ENCODE measurements at places on chromosomes 3 and 15.

DNA sequence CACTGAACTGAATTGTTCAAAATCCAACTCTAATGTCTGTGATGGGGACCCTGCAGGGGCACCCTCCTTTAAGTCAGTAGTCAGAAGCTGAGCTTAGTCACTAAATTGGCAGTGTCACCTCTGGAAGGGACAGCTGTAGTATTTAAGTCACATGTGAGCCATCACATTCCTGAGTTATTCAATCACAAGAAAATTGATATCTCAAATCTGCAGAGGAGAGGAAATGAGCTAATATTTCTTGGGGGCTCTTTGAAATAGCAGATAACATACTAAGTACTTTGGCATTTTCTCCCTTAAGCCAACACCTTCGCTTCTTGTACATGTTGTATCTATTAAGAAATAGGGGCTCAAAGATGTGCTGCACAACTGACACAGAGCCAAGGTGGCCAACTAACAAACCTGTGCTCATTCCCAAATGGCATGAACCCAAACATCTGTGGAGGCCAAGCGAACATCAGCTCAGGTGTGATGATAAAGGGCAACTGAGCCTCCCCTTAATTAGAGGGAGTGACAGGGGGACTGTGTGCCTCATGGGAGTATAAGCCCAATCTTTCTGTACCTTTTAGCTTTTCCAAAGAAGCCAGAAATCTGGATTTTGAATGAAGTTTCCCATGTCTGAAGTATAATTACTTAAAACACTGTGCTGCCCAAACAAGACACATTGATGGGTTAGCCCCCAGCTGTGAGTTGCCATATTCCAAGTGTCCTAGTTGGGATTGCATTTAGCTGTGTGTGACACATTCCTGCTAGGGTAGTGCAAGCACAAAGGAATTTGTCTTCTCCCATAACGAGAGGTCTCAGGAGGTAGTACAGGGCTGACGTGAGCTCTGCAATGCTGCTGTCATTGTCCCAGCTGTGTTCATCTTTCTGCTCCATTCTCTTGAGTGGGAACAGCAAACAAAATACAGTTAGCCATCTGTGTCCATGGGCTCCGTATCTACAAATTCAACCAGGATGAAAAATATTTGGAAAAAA is 63.3 kb downstream of the ABHD5 start:
- DNase-seq = no peak

DNA sequence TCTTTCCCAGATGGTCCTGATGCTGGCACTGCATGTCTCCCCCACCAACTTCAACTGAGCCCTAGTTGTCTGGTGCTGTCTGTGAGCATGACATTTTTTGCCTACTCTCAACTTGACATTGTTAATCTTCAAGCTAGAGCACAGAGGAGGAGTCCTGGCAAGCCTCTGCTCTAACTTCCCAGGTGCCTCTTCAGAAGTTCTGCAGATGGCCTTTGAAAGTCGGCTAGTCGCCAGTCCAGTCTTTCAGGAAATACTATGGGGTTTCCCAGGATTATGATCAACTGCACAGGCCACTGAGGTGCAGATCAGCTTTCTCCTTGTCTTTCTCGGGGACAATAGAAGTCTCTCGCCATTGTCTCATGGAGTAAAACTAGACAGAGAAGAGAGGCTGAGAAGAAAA is 86.7 kb downstream of the ST8SIA2 start:
- no peak for DNase-seq

GRCh38 chr3:134598763-134599545 is 51.9 kb downstream of the KY start:
- DNase-seq = no peak

- DNase-seq = no peak
Observed at GRCh38 chr3:104951426-104951825, 415.3 kb upstream of the ALCAM start.

GRCh38 chr15:58724466-58724865 is 25.0 kb downstream of the ADAM10 start:
- no peak for DNase-seq

- no peak for DNase-seq
Observed at GRCh38 chr3:30948426-30948825, 54.0 kb upstream of the GADL1 start.

- DNase-seq = no peak
Observed at GRCh38 chr15:67808821-67809220, 16.5 kb upstream of the SKOR1 start.

- no peak for DNase-seq
Observed at GRCh38 chr15:69529141-69529540, 76.5 kb downstream of the RPLP1 start.

GRCh38 chr3:52471371-52472238 is 16.2 kb downstream of the NISCH start:
- DNase-seq = no peak

DNA sequence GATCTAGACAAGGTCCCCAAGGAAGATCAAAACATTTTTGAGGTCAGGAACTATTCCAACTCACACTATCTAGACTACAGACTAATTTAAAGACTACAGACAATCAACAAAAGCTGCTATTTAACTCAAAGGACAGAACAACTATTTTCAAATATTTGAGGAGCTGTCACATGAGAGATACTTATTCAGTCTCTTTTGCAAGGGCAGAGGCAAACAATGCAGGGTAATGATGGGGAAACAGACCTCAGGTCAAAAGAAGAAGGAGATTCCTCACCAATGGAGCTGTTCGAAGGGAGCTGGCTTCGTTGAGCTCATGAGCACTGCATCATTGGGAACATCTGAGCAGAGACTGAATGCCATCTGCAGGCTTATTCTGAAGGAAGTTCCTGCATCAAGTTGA is 231.9 kb downstream of the DTWD1 start:
- DNase-seq = no peak

Measured in activated CD4-positive, alpha-beta T cell treated with anti-CD3 and anti-CD28 coated beads, Interleukin-2, amount 50 U/mL, for 1 hour (primary cell).